ENCODE measurements at places on chromosomes 7 and 10. TPM values are rescaled to one million over a fixed set of nuclear protein-coding genes. Genes with fewer than 3 reads are reported as not detected.

DNA sequence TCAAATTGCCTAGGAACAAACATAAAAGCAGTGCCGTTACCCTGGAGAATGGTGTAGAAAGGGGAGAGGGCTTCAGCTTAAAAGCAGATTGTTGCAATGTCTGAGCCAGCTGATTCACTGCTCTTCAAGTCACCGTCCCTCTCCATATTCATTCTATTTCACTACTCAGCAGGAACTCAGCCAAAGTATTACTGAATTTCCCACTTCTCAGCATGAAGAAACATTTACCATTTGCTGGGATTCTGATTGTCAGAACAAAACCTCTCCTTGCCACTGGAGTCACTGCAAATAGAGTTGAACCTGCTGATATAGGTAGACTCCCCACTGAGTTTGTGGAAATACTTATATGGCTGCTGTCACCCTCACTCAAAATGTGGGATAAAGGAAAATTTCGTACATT is 71.7 kb downstream of the PPP1R17 start:
- DNase-seq: no peak

Gene WDR86
- total RNA-seq: 1.0 TPM

Gene BAG3
- total RNA-seq: 16.4 TPM

Gene FAM131B
- total RNA-seq: 3.1 TPM

DNA sequence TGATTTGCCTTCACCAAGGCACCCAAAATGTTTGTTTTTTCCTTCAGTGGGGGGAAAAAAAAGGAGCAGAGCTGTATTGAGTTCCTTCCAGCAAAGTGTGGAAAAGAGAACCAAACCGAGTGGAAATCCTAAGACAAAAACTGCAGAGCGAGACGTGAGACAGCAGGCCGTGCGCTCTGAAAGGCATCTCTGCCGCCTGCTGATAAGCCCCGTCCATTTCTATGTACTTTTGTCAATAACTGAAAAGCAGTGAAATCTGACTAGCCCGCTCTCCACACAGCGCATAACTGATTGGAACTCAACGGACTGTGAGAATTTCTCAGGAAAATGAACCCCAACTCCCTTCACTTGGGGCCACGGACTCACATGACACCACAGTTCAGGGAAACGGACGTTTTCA is 83.2 kb downstream of the COBL start:
- no peak for DNase-seq

DNA sequence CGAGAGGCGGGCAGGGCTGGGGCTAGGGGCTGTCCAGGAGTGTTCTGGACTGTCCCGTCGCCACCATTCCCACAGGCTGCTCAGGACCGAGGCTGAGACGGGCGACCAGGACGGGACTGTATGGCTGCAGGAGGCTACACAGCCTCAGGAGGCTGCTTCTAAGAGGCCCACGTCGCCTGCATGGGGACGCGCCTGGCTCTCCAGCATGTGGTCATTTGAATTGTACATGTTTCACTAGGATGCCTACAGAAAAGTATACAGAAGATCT is 216.3 kb downstream of the TCERG1L start:
- DNase-seq: no peak

- DNase-seq: no peak
These were observed 172.8 kb downstream of the GRID1 start for GRCh38 chr10:86193841-86194240.

Gene GNAI1
- 4.4 TPM for total RNA-seq

GRCh38 chr7:130276796-130277762 is 10.4 kb downstream of the CPA2 start:
- DNase-seq: peak; percentile 33

Gene GET4
- total RNA-seq: 33.8 TPM

- no peak for DNase-seq
These were observed 18.9 kb upstream of the PRKAR2B start for GRCh38 chr7:107025449-107026103.

Gene GPR15LG
- total RNA-seq: not detected

- DNase-seq: no peak
These were observed 11.3 kb downstream of the ASB13 start for GRCh38 chr10:5655121-5655520.

DNA sequence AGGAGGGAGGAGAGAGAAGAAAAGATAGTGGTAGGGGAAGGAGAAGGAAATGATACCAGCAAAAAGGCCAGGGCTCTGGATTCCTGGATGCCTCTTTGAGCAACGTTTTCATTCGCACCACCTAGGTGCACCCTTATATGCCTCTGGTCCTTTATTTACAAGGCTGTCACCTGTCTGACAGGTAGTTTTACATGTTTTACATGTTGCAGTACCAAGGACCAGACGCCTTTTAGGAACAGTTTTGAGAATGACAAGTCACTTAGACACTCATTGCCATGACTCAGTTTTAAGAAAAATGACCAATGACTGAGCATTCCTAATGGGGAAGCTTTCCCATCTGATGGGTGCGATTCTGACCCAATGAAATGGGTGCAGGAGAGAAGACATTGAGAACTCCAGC is 119.8 kb downstream of the GLI3 start:
- DNase-seq: no peak

Gene GRID2IP
- total RNA-seq: 0.28 TPM

DNA sequence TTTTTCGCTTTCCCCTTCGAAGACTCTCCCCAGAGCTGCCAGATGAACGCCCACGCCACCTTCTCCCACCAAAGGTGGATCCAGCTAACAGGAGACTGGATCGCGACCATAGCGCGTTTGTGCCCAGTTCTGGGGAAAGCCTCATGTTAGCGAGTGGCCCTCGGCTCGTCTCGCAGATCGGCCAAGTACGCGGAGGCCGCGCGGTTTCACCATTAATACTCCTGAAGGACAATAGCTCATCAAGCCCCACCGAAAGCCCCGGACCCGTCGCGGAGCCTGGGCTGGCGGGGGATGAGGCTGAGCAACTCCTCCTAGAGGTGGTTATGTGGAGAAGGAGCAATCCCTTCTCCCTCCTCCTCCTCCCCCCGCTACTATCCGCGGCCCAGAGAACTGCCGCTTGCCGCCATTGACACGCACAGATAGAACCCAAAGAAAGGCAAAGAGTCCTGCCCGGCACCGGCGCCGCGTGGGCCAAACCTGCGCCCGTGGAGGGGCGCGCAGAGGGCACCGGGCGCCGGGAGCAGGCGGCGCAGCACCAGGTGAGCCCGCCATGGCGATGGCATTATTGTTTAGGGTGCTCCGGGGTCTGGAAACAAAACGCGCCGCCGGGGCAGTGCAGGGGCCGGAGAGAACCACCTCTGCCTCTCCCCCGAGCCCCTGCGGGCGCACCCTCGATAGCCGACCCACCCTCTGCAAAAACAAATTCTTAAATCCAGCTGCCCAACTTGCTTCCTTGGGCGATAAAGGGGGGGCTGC is at the start of gene MACROH2A2:
MACROH2A2 (plus strand) TSS at position 385 of the 756 bp plus-strand sequence. CDS start 22,813 bp downstream, outside the sequence.
- peak; percentile 30 for DNase-seq

- DNase-seq: peak; percentile 52
These were observed 4.3 kb downstream of the ELOVL3 start for GRCh38 chr10:102230264-102230860.

DNA sequence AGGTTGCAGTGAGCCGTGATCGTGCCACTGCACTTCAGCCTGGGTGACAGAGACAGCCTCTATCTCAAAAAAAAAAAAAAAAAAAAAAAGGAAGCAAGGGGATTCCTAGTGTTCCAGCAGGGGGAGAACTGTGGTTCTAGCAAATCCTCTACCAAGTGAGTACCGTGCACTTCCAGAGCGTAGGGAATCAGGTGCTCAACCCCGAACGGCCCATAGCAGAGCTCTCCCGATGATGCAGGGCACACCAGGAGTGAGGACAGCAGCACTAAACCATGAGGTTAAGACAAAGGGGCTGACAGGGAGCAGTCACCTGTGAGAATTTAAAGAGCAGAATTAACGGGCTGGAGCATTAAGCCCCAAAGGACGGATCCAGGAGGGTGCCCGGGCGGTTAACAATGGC is 173.6 kb downstream of the PTPRN2 start:
- no peak for DNase-seq

- no peak for DNase-seq
These were observed 134.5 kb downstream of the PPP1R3A start for GRCh38 chr7:113784316-113784715.

DNA sequence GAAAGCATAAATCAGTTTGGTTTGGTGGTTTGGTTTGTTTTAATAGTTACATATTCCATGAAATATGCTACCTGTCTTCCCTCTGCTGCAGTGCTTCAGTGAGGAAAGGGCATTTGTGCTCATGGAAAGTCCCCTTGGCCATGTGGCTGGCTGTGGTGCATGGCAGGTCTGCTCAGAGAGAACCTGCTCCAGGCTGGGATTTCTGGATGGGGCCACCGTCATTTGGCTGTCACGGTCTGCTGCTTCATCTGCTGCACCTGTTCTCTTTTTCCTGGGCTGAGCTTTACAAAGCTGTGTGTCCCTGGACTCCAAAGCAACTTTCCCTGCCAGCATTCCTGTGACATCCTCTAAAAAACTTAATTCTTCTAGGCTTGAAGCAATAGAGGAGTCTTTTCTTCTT is 8.9 kb downstream of the CDK14 start:
- no peak for DNase-seq

Gene C10orf88
- 11.6 TPM for total RNA-seq
